ENCODE measurements at places on chromosomes 1 and 21.

GRCh38 chr21:42731264-42732032 lies 78.0 kb downstream of the PDE9A start:
- DNase-seq, result no peak

- peak; percentile 71 for DNase-seq
These were observed 21.9 kb upstream of the ARF1 start for GRCh38 chr1:228060458-228061190.

DNA sequence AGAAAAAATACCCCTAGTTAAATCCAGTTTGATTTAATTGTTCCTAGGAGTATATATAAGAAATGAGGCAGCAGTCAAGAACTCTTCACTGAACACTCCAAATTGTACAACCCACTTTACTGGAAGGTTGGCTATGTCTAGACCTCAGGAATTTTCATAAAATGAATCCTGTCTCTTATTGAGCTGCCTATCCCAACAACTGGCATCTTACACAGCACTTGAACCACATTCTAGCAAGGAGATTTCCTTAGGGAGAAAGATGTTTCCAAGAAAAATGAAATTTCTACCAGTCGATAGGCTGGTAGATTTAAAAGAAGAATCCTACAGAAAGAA lies 16.3 kb downstream of the RNF19B start:
- no peak for DNase-seq

DNA sequence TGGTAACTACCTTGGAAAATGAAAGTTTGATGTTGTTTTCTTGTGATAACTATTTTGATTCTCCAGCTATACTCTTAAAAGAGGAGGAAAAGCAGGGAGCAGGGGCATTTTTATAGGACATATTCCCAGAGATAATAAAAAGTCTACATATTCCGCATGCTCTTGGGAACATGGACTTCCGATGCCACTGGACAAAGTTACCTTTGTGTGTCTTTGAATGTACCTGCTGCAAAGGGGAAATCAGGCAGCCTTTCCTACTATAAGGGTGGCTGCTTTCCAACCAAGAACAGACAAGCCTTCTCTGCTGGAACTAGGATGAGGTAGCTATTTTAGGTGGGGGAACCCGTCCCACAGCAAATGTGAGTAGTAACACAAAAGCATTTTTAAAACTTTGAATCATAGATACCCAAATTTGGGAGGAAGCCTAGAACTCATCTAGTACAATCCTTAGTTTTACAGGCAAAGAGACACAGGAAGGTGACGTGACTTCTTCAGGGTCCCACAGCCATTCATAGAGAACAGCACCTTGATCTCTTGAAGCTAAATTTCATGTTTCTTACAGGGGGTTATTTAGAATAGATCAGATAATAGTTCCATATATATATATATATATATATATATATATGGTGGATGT lies 179.9 kb downstream of the FASLG start:
- no peak for DNase-seq

DNA sequence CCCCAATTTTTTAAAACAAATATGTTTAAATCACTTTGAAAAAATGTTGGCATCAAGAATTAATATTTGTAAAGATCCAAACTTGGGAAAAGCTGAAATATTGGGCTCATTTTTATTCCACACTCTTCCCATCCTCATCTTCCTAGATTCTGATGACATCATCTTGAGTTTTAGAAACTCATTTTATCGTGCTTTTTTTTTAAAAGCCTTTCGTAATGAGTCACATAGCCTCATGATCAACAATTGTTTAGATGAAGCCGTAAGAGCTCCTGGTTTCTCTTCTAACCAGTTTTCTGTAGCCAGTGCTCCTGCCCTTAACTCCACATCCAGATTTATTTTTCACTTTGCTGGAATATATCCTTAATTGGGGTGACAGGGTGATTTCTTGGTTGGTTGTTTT lies 78.6 kb downstream of the POFUT2 start:
- no peak for DNase-seq

- no peak for DNase-seq
These were observed 6.3 kb downstream of the TMEM234 start for GRCh38 chr1:32215629-32216480.

GRCh38 chr1:78691995-78692747 lies 42.5 kb downstream of the IFI44 start:
- no peak for DNase-seq

- no peak for DNase-seq
These were observed 31.2 kb upstream of the TACSTD2 start for GRCh38 chr1:58608297-58608696.

GRCh38 chr1:88867743-88868521 lies 23.4 kb downstream of the GTF2B start:
- DNase-seq, result no peak

- peak; percentile 76 for DNase-seq
These were observed 228.8 kb downstream of the CAMTA1 start for GRCh38 chr1:7013833-7014639.

GRCh38 chr1:11706292-11706691 lies 14.8 kb downstream of the DRAXIN start:
- no peak for DNase-seq

GRCh38 chr1:26493267-26493666 lies 21.0 kb downstream of the HMGN2 start:
- no peak for DNase-seq

- no peak for DNase-seq
These were observed 197.2 kb downstream of the RWDD3 start for GRCh38 chr1:95431235-95431634.

DNA sequence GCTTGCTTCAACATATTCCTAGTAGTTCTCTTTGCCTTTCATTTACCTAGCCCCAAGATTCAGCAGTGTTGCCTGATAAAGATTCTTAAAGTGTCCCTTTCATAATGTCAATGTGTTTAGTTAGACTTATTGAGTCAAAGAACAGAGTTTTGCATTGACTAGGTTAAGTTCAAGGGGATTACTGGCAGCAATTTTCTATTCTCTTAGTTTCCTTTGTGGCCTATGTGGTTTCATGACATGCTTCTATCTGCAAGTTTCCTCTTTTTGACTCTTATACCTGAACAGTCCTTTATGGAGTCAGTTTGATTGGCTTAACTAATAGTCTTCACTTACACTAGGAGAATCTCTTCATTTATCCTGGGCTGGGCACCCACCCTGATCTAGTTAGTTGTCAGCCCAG lies 151.3 kb downstream of the ADGRL4 start:
- DNase-seq, result no peak

- no peak for DNase-seq
These were observed 271.6 kb downstream of the TRABD2B start for GRCh38 chr1:47725511-47725991.

DNA sequence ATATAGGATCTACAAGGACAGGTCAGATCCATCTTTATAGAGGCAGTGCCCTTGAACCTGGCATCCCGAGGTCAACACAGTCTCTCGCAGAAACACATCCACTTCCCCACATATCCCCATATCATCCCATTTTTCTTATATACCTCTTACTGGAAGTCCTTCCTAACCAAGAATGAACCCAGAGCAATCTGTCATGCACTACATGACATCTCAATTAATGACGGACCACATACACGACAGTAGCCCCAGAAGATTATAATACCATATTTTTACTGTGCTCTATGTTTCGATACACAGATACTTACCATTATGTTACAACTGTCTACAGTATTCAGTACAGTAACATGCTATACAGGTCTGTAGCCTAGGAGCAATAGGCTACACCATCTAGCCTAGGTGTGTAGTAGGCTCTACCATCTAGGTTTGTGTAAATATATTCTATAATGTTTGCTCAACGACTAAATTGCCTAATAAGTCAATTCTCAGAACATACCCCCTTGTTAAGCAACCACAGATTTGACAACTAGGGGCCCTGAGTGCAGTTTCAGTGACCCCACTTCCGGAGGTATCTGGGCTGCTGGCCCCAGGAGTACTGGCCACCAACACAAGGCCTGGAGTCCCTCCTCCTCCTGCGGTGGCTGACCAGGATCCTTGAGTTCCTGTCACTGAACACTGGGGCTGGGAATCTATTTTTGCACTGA lies 28.1 kb downstream of the PTPN14 start:
- DNase-seq, result no peak

- no peak for DNase-seq
These were observed 6.1 kb downstream of the HTR6 start for GRCh38 chr1:19670787-19671186.

All from mesenteric fat pad (tissue), 1 donor.